Erythroblast (primary cell): ENCODE measurements at places on chromosomes 3 and 15.

DNA sequence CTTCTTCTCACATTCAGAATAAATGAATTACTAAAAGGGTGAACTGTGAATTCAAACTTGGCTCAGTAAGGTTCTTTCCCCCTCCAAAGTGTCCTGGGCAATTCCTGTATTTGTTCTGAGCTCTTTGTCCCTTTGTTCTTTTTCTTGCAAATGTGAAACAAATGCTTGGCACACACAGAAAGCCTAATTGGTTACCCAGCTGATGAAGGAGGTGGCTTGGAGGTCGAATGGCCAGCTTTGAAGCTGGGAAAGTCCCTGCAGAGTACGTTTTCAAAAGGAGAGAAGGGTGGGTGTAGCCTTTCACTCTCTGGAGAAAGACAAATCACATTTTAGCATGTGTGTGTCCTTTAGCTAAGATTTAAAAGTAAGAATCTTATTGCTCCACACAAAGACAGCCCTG is 154.4 kb downstream of the PEX5L start:
- no peak for DNase-seq

DNA sequence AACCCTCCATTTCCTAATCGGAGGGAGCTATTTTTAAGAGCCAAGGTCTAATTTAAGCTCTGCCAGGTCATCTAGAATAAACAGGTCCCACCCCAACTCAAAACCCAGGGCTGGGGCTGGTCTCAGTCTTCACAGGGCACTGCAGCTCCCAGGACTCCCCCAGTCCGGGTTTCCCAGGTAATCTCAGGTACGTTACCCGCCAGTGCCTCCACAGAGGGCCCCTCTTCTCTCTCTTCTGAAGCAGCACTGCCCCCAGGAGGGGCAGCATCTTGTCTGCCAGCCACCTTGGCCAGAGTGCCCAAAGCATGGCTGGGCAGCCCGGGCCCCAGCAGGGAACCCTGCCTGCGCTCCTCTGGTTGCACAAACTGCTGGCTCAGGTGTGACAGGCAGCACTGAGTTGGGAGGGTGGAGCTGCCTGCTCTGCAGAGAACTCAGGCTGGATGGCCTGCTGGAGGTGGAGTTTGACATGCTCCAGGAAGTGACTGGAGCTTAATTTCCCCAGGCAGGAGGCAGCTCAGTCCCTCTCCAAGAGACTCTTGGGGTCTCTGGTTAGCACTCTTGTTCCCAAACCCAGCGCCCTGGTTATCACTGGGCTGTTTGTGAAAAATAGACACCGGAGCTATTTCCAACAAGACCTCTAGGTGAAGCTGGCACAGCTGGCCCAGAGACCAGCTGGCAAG is at the start of gene PLA2G4F:
Gene PLA2G4F (minus strand): TSS at position 394 of the 680 bp plus-strand sequence. CDS start 87 bp downstream, at position 307.
- no peak for DNase-seq

DNA sequence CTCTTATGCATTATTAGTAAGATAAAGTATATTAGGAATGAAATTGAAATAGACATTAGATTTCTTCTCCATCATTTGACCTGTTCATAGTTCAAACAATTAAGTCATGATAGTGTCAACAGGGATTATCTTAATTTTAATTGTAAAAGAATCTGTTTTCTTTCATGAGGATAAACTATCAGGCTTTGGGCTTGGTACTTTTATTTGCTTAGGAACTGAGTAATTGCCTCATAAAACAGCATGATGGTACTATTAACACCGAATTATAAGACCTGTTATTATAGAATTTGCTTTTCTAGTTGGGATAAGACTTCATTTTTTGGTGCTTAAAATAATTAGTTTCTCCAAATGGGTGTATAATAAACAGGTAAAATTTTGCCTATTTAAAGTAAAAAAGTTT is 71.8 kb downstream of the FNDC3B start:
- no peak for DNase-seq

DNA sequence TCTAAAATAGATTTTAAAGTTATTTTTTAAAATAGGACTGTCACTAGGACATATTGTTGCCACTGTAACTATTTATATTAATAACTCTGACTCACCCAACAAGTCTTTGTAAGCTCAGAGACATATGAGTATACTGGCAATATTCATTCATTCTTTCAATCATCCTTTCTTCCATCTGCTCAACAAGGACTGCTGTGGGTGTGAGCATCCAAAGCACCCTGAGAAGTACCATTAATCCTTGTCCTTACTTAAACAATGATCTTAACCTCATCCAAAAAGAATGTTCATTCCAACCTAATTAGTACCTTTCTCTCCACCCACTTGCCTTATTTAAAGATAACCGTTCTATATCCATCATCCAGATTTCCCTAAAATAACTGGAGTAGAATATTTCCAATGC is 94.2 kb upstream of the PPP2R3A start:
- no peak for DNase-seq

GRCh38 chr15:39583596-39584265 is 2.9 kb downstream of the THBS1 start:
- peak; percentile 17 for DNase-seq
